ENCODE measurements at places on chromosomes 4 and X.

GRCh38 chrX:15483891-15484290, 9.2 kb downstream of the PIR start:
- DNase-seq: no peak

GRCh38 chr4:22607382-22607781, 85.4 kb upstream of the GBA3 start:
- DNase-seq: peak; percentile 58

DNA sequence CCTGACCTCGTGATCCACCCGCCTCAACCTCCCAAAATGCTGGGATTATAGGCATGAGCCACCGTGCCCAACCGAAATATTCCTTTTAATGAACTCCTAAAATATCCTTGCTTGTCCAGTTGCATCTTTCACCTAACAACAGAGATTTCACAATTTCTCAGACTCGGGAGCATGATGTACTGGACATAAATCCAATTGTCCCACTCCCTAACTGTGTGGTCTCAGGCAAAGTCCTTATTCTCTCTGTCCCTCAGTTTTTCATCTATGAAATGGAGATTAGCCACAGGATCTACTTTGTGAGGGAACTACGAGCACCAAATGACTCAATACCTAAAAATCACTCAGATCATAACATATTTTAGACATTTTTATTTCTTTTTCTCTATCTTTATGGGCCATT, 9.3 kb downstream of the RAB40A start:
- DNase-seq: no peak

DNA sequence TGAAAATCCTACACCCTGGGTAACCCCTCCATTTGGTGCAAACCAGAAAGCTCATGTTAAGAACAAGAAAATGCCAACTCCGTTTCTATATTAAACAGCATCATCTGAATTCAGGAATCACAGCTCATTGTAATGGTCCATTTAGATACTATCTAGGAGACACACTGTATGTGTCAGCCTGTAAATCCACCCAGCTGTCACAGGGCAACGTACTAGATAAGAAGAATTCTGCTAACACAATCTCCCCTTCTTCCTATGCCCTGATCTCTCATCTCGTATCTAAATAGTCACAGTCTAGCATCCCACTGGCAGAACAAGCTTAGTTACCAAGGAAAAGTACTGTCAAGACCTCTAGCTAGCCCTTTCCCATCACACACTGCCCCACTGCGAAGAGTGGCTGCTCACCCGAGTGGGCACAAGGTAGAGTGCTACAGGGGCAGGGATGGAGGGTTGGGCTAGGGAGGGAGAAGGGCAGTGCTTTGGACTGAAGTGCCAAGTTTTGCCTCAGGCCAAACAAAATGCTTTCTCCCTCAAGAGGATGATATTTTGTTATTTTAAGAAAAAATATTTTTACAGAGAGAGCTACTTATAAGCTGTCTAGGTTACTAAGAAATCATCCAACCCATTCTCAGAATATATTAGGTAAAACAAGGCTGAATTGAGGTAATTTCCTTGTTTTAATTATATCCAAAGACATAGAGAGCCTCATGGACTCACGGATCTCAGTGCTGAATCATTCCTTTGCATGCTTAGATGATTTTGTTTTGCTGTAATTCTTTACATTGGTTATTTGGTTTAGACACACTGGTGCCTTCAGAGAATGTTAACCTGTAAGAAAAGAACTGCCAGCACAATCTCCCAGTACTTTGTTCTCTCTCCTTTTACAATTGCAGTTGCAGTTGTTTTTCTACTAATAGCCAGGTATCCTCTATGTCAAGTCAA, 196.6 kb downstream of the PRDM5 start:
- DNase-seq: no peak

GRCh38 chr4:81592701-81593100, 121.0 kb upstream of the RASGEF1B start:
- DNase-seq: no peak

GRCh38 chrX:17020356-17020755, 73.9 kb downstream of the REPS2 start:
- DNase-seq: no peak

GRCh38 chr4:85058551-85058950, 92.1 kb upstream of the WDFY3 start:
- DNase-seq: no peak

DNA sequence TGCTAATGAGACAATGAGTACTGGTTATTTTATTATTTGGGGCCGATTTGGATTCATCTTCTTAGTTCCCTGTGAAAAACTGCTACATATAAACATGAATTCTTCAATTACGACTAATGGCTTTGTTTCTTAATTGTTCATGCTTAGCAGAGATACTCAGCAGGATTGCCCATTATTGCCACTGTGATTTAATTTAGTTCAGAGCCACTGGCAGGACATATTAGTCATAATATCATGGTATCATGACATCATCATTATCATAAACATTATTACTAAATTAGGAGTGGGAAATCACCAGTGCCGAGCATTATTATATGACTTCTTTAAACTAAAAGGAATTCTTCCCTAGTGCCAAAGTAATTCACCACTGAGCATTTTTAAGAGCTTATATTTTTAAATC, 201.4 kb downstream of the SPOCK3 start:
- DNase-seq: no peak

DNA sequence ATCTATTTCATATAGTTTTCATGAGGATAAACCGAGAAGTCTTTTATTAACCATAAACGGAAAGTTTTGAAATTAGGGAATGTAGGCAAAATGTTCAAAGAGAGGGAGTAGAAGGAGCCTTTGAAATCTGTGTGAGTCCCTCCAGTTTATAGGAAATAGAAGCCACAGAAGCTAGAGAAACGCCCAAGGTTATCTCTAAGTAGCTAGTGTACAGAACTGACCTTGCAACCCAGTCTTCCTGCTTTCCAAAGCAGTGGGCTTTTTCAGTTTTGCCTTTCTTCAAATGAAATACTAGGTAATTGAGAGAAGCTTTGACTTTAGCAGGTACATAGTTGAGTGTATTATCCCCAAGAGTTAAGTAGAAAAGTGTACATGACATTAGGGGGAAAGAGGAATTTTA, 39.4 kb downstream of the STIM2 start:
- DNase-seq: no peak

DNA sequence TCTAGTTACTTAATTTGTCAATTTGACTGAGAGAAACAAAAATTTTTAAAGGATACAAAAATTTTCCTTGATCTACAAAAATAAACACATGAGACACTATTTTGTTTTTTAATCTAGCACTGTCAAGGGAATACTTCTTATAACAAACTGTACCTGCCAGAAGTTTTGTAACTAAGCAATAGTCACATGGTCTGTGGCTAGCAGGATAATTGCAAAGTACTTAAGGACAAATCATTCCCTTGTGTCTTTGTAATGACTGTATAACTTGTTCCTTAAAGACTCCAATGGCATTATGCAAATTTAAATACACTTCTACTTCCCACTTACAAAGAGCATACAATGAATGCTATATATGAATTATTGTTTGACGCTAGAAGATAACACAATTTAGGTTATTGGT, 25.1 kb upstream of the ANK2 start:
- no peak for DNase-seq

GRCh38 chr4:99855678-99856077, 38.5 kb downstream of the LAMTOR3 start:
- DNase-seq: peak; percentile 13

GRCh38 chrX:39773923-39774773, 323.6 kb downstream of the BCOR start:
- peak; percentile 16 for DNase-seq

DNA sequence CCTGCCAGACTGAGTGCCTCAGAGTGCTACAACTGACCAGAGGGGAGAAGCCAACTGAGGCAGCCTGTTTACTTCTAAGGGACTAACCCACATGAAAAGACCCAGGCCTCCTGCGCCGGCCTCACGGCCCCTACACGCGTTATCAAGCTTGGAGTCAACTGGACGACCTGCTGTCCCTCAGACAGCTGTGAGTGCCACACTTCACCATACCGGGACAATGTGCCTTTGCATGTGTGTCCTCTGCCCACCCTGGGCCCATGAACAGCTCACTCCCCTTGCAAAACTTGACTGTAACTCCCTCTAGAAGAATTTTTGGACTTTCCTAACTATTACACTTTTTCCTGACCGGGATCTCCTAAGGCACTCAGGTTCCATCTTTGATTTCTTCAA, 1.8 kb downstream of the NOP14 start:
- no peak for DNase-seq

DNA sequence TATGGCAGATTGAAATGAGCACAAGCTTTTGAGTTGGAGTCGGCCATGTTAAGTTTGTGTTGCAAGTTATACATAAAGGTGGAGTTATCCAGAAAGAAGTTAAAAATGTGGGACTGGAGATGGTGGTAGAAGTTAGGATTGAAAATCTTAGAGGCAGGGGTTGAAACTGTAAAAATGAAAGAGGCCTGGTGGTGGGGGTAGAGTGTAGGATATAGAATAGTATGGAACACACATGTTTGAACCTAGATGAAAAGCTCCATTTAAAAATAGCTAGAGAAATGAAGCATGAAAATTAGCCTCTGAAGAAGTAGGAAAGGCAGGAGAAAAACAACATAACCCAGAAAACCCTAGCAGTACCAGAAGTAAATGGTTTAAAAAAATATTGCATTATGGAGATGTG, 131.8 kb upstream of the ENPEP start:
- DNase-seq: no peak

- DNase-seq: no peak
Measured at GRCh38 chr4:109553130-109553529, 6.9 kb upstream of the MCUB start.

- DNase-seq: no peak
Measured at GRCh38 chr4:111630705-111631104, 514.5 kb upstream of the FAM241A start.

DNA sequence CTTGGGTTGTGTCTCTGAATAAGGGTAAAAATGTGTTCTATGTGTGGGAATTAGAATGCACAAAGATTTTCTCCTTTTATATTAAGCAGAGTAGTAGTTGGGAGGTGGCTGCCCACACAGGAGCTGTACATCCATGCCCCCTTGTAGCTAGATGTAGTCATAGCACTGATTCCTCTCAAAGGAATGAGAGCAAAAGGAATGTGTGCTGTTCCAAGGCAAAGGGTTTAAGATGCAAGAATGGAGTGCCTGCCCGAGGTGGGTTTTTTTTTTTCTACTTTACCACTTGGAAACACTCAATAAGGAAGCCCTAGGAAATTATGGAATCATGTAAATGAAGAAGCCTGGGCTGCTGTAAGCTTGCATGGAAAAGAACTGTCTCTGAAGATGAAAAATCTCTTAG, 2183.2 kb upstream of the AGA start:
- DNase-seq: no peak

- DNase-seq: no peak
Measured at GRCh38 chr4:15682242-15683142, 865 bp downstream of the FAM200B start.

GRCh38 chrX:55738969-55739368, 21.4 kb downstream of the RRAGB start:
- no peak for DNase-seq

GRCh38 chrX:151765026-151765425, 30.5 kb downstream of the CNGA2 start:
- no peak for DNase-seq

GRCh38 chr4:37892641-37893040, 1.8 kb downstream of the TBC1D1 start:
- peak; percentile 41 for DNase-seq

DNA sequence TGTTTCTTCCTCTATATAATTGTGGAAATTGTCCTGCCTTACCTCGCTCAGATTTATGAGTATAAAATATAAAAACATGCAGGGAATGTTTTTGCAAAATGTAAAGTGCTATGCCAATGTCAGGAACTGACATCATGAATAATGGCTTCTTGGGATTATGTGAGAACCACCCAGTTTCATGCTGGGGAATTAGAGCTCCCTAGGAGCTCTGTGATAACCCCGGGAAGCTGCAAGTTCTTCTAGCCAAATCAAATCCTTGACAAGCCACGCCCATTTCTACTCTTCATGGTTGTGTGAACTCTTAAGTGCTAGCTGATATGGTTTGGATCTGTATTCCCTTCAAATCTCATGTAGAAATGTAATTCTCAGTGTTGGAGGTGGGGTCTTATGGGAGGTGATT, 85.9 kb upstream of the PAK3 start:
- no peak for DNase-seq

GRCh38 chr4:40196724-40197281, at the start of gene RHOH:
RHOH (plus strand) TSS chr4:40197031; CDS start chr4:40243387, 46,356 bp downstream.
- DNase-seq: peak; percentile 83

- DNase-seq: no peak
Measured at GRCh38 chrX:154990496-154990895, 32.0 kb downstream of the F8 start.

All from CD4-positive, alpha-beta T cell treated with Interleukin-6 at 100 ng/mL for 8 hours (primary cell).